ENCODE measurements at places on chromosomes 2 and 18.

DNA sequence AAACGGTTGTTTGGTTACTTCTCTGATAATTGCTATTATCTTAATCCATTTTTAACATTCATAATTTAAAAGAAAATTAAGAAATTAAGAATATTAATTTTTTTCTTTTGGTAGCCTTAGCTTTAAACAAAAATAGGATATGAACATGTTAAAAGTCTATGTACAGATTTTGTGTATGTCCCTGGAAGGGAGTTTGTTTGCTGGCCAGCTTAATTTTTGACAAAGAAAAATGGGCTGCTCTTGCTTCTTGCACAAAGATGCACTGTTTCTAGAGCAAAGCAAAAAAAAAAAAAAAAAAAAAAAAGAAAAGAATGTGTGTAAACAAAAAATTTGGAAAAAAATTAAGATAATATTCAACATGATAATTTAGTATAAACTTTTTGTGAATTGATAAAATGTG is 1.3 kb downstream of the RFTN2 start:
- no peak for DNase-seq

GRCh38 chr2:171178993-171179392 is 18.3 kb upstream of the TLK1 start:
- no peak for DNase-seq

DNA sequence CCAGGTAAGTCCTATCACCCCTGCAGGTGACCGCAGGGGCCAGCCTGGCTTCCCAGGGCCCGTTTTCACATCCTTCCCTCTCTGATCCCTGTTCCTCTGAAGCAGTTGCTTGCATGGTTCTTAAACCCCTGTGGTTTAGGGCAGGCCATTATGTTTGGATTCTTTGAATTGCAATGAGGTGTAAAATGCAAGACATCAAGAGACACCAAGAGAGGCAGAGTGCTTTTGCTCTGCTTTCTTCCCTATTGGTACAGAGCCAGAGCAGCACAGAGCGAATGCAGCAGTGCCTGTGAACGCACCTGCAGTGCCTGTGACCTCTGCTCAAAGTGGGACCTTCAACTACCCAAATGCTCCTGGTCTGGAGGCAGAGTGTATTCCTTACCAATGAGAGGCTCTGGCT is 7.6 kb downstream of the RFX8 start:
- no peak for DNase-seq

- no peak for DNase-seq
Measured at GRCh38 chr2:71940695-71941094, 207.0 kb downstream of the CYP26B1 start.

DNA sequence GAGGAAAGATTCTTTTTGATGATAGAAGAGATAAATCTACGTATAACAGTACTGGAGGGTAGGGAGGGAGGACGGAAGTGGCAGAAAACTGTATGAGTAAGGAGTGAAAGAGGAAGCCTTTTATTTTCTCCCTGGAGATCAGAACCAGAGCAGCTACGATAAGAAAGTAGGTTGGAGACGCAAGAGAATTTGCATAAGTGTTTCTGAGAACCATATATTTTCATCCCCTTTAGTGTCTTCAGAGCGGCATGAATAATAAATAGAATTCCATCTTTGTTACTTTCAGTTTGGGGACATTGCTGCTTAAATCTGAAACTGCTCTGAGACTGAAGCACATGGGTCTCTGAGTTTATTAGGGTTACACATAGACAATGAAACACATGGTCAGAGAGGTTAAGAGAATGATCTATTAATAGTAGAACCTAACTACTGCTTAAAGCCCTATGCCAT is 230.2 kb upstream of the TNP1 start:
- no peak for DNase-seq

DNA sequence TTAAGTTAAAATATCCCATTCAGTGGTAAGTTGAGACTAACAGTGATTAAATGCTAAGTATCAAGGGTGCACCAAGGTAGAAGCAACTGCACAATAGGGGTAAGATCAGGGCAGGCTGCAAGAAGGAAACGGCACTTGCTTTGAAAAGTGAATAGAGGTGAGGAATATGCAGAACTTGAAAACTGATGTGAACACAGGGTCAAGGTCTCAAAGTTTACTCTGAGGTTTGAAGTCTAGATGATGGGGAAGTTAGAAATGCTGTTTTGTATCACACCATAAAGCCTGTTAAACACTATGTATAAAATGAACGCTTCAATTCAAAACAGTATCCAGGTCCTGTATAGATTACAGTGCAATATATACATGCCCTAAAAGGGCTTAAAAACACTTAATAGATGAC is 50.8 kb downstream of the GRB14 start:
- no peak for DNase-seq

DNA sequence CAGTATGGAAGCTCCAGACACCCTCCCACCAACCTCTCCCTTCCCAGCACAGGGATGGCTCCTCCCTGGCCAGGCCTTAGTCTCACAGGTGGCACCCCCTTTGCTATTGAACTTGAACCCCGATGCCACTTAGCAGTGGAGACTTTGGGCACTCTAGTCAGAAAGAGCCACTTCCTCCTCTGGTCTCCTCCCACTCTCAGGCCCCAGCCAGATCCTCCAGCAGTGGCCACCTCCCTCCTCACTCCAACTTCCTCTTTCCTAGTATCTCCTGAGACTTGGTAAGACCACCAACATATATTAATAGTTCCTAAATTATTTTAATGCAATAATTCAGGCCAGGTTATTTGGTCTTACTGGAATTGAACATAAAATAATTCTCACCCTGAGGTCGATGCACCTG is 437.2 kb upstream of the ID2 start:
- no peak for DNase-seq

GRCh38 chr2:175181877-175182308 is 383 bp upstream of the ATP5MC3 start:
- no peak for DNase-seq

DNA sequence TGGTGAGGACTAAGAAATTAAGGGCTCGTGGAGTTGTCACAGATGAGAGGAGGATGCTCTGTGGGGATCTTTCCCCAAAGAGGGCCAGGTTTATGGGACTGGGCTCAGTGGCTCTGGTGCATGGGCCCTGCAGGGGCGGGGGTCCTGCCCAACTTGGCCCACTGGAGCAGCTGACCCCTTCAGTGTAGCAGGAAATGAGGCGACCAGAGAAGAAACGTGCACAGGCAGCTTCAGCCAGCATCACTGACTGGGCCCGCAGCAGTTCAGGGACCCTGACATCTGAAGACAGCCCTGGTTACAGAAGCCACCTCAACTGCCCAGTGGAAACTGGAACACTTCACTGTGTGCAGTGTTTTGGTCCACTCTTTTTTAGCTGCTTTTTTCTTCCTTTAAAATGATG is 72.8 kb downstream of the EMILIN2 start:
- no peak for DNase-seq

GRCh38 chr2:237870126-237870525 is 10.7 kb downstream of the RAMP1 start:
- no peak for DNase-seq

GRCh38 chr2:1690056-1690775 is 54.1 kb downstream of the PXDN start:
- DNase-seq: no peak

DNA sequence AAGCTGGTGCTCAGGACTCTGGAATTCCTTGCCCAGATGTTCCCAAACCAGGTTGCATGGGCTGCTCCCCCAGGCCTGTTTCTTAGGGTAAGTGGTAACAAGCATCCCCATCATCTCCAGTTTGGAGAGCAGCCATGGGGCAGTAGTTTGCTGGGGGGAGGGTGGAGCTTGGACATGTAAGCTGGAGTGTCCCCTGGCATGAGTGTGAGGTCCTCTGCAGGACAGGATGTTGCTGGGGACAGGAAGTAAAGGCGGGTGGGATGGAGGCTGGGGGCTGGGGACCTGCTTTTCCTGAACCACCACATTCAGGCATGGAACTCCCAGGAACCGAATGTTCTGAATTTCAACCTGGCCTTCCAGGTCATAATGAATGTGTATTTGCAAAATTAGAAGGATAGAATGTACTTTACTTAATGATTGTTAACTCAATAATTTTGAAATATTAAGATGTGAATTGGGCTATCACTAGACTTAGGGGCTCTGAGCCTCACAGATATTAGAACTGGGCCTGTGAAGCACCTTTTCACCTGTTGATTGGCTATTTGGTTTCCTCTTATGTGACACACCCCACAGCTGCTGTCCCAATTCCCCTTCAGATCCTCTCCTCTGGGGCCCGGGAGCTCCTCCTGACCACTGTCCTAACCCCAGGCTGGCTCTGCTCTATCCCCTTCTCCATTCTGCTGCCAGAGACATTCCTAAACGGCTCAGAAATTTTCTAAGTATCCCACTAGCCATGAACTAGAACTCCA is 66.4 kb upstream of the EPAS1 start:
- DNase-seq: no peak

GRCh38 chr2:239462191-239462515 is 61.3 kb upstream of the HDAC4 start:
- no peak for DNase-seq

- no peak for DNase-seq
Measured at GRCh38 chr2:20467789-20468548, 21.1 kb downstream of the RHOB start.

- no peak for DNase-seq
Measured at GRCh38 chr2:111678161-111678560, 205.8 kb downstream of the ANAPC1 start.

DNA sequence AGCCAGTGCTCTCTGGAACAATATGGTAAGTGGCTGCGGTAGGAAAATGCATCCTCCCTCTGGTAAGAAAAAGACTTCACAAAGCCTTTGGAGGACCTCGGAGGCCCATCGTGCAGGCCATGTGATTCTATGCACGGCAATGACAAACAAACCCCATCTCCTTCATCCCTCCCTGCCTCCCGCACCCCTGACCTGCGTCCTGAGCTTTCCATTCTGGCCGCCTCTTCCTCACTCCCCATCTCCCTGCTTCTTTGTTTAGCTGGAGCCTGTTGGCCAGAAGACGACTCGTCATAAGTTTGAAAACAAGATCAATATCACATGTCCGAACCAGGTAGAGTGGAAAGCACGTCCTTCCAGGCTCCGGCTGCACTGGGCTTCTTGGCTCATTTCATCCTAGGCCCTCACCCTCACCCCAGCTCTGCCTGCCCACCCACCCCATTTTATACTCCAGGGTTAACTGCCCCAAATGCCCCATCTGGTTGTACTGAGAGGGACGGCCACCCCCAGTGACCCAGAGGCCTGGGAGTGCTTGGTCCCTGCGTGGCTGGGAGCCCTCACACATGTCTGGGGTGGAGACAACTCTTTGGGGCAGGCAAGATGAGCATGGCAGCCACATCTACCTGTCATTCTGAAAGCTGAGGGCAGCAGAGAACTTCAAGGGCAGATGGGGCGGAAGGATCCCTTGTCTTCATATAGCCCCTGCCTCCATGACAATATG is 94.0 kb downstream of the PLB1 start:
- no peak for DNase-seq

GRCh38 chr2:106904242-106904641 is 18.3 kb upstream of the ST6GAL2 start:
- DNase-seq: no peak

- DNase-seq: no peak
Measured at GRCh38 chr2:189659734-189660133, 1.5 kb upstream of the ASNSD1 start.

- no peak for DNase-seq
Measured at GRCh38 chr18:33664241-33664874, 86.3 kb downstream of the ASXL3 start.

Data from stromal cell of bone marrow (primary cell).